NCI-H2029 (cell line): ENCODE measurements at places on chromosomes 16 and 17.

DNA sequence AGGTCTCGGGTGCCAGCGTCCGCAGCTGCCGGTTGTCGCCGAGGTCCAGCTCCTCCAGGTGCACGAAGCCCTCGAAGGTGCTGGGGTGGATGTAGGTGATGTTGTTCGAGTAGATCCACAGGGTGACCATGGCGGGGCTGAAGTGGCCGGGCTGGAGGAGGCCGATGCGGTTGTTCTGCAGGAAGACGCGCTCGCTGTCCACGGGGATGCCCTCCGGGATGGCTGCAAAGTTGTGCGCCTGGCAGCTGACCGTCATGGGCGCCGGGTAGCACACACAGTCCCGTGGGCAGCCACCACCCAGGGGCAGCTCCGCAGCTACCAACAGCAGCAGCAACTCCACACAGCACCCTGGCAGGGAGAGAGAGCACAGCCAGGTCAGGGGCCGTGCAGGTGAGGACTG lies 87.7 kb downstream of the RTN4RL1 start:
- no peak for DNase-seq

DNA sequence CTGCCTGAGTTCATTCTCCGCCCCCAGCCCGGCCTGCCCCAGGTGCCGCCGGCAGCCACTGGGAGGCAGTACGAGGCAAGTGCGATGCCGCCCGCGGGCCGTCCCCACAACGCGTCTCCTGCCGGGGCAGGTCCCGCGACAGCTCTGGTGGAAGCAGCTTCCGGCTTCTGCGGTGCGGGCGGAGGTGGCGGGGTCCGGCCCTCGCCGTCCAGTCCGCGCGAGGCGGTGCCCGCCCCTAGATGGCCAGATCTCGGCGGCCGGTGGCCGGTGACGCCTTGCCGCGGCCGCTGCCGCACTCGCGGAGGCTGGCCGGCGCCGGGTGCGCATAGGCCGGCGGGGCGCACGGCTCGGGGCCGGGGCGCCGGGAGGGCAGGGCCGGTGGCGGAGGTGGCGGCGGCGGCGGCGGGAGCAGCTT lies 1.8 kb downstream of the GJD3 start:
- peak; percentile 39 for DNase-seq

DNA sequence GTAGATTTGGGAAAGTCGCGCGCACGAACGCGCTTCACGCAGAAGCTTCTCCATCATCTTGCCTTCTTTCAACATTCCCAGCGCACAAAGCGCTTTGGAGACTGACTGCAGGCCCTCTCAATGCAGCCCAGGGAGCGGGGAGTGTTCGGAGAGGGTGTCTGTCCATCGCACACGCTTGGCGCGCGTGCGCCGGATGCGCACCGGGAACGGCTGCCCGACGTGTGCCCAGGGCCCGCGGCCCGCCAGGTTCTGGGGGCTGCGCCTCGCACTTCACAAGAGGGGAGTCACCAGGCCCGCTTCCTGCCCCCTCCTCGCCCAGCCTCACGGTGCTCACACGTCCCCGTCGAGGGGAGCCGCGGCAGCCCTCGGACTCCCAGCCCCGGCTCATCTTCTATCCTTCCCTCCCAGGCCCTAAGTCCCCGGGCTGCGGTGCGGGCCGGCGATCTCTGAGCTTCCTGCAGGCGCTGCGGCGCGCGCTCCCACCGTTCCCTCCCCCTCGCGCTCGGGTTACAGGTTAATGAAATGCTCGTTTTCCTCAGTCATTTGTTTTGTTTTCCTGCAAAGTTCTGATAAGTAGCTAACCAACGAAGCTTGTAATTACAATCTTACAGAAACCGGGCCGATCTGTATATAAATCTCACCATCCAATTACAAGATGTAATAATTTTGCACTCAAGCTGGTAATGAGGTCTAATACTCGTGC lies 2.8 kb upstream of the IRX3 start:
- DNase-seq: no peak

GRCh38 chr16:11355862-11356261 lies 10.6 kb downstream of the RMI2 start:
- DNase-seq: no peak

- DNase-seq: no peak
Observed at GRCh38 chr16:89363621-89364393, 126.6 kb downstream of the ANKRD11 start.

GRCh38 chr17:40545660-40546059 lies 19.6 kb downstream of the CCR7 start:
- DNase-seq: no peak

DNA sequence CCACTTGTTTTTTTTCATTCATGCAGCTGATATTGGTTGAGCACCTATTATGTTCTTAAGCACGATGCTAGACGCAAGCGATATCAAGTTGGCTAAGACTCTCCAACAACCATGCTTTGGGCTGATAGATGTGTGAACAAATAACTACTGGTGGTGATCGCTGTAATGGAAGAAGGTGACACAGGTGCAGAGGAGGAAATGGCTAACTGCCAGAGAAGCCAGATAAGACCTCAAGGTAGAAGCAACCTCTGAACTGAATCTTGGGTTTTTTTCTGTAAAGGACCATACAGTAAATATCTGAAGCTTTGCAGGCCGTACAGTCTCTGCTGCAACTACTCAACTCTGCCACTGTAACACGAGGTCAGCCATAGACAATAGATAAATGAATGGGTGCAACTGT lies 97.9 kb downstream of the C17orf67 start:
- DNase-seq: no peak

- DNase-seq: no peak
Observed at GRCh38 chr16:70750893-70751467, 50.0 kb downstream of the VAC14 start.

DNA sequence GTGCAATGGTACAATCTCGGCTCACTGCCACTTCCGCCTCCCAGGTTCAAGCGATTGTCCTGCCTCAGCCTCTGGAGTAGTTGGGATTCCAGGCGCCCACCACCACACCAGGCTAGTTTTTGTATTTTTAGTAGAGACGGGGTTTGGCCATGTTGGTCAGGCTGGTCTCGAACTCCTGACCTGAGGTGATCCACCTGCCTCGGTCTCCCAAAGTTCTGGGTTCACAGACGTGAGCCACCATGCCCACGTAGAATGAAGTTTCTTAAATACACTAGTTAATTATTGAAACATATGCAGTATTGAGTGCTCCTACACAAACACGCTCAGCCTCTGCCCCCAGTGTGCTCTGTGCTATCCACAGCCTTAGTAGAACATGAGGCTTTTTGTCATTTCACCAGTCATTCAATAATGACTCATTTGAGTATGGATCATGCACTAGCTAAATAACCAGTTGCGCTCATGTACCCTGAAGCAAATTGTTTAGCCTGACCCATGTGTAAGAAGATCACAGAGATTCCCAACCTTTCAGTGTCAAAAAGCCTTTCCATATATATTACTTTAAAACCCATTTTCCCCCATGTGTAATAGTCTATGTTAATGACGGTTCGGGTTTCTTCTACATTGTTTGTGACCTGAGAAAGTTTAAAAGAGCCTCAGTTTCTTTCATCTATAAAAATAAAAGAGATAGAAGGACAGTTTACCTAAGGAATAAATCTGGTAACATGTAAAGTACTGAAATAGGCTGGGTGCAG lies 49.7 kb downstream of the TUBD1 start:
- DNase-seq: peak; percentile 29

- DNase-seq: no peak
Observed at GRCh38 chr17:10547351-10547750, 2.1 kb downstream of the MYH2 start.

DNA sequence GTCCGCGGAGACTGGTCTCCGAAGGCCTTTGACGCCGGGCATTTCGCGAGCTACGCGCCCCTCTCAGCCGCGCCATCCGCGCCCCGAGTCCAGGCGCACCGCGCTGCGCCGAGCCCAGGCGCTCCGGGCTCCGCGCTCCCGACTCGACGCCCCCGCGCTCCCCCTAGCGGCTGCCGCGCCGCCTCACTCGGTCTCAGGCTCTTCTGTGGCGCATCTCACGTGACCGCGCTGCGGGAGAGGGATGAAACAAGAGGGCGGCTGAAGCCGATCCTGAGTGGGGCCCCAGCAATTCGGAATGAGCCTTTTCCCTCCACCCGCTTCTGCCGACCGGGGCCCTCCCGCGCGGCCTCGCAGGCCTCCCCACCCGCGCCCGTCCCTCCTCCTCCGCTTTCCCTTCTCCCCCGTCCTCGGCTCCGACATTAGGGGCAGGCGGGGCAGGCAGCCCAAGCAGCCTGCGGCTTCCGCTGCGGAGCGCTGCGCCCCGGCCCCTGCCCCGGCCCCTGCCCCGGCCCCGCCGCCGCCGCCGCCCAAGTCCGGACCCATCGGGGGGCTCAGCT lies 42.5 kb upstream of the AMZ2 start:
- peak; percentile 39 for DNase-seq

DNA sequence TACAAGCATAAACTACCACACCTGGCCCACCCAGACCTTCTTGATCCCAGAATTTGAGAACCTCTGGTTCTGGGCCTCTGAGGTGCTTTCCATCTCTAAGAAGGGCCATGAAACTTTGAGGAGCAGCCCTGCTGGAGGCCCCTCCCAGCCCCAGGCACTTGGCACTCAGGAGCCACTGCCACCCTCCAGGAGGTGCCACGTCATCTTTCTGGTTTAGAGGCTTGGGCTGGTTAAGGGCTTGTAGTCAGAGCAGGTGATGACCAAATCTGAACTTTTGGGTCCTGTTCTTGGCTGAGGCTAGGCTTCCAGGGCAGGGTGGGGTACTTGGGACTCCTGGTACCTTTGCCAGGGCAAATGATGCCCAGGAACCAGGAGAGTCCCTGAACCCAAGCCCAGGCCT lies 13.8 kb upstream of the DLX4 start:
- DNase-seq: no peak

DNA sequence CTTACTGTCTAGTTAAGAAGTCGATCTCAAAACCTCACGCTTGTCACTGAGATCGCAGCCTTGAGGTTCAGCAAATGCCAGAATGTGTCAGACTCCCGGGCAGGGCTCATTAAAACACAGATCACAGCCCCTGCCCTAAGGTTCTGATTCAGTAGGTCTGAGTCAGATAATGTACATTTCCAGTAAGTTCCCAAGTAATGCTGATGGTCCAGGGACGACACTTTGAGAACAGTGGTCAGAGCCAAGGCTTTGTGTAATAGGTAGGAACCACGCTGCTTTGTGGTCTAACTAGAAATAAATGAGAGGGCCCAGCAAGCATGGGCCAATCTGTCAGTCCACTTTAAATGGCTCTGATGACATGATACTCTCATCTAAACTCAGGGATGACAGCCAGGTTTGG lies 228.6 kb downstream of the ZFHX3 start:
- no peak for DNase-seq

DNA sequence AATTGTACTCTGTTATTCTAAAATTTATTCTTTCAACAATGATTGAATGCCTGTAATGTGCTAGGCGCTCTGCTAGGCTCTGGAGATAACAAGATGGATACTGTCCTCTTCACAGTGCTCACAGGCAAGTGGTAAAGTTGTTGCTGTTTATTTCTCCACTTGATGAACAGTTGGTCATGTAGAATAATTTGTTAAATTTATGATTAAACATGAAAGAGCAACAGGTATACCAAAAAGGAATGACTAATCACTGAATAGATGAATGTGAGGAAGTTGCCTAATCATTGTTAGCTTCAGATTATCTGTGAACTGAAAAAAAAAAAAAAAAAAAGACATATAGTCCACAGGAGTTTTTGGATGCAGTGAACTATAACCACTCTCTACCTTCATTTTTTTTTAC lies 62.3 kb downstream of the NFATC3 start:
- no peak for DNase-seq

DNA sequence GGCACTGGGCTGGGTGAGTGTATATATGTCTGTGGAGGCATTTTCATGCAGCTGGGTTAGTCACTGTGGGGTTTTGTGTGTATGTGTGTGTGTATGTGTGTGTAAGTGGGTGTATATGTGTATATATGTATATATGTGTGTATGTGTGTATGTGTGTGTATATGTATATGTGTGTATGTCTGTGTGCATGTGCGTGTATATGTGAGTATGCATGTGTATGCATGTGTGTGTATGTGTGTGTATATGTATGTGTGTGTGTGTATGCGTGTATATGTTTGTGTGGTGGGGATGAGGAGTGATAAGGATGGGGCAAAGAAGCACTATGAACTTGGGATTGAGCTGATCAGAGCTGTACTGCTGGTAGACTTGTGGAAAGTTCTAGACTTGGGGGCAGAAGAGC lies 29.0 kb upstream of the PLLP start:
- no peak for DNase-seq

DNA sequence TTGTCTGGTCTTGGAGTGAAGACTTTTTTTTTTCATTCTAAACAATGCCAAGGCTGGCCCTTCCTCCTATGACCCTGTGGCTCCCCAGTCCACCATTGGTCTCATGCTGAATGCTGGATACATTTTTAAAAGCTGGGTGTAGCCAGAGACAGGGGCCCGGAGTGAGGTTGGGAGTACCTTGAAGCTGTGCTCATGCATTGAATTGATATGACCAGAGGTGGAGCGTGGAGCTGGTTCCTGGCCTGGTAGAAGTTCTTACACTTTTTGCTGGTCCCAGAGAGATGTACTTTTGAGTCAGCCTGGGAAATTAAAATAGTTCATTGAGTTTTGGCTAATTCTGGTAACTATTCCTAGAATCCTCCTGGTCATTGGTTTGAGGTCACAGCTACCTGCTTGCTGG lies 83.6 kb downstream of the CMIP start:
- no peak for DNase-seq

GRCh38 chr16:66382171-66382965 lies 15.9 kb downstream of the CDH5 start:
- DNase-seq: no peak

GRCh38 chr16:29230671-29231096 lies 175.8 kb downstream of the NPIPB11 start:
- DNase-seq: no peak

DNA sequence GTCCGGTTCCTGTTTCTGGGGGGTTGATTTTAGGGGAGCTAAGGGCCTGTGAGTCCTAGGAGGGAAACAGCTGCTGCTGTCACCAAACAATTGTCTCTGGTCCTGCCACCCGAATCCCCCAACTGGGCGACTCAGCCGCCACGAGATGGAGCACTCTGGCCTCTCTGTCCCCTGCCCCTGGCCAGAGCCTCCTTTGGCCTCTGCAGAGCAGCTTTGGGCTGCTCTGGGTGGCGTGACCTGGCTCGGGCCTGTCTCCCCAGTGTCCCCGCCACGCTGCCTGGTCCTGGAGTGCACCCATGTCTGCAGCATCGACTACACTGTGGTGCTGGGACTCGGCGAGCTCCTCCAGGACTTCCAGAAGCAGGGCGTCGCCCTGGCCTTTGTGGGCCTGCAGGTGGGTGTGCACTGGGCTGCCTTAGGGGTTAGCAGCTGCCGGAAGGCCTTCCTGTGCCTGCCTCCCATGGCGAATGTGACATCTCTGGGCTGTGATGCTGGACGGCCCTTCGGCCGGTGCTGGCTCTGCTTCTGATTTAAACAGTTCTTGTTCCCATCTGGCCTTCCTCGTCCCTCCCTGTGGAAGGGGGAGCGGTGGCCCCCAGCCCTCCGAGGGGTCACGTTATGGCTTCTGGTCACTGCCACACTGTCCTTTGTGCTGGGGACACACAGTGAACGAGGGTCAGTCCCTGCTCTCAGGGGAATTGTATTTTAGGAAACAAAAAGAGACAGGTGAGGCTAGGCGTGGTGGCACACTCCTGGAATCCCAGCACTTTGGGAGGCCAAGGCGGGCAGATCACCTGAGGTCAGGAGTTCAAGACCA lies 11.6 kb upstream of the RNF213 start:
- DNase-seq: no peak

GRCh38 chr17:75749545-75750389 lies 15.2 kb downstream of the GALK1 start:
- DNase-seq: peak; percentile 57

- DNase-seq: no peak
Observed at GRCh38 chr17:51057534-51057933, 63.1 kb downstream of the SPAG9 start.

- peak; percentile 9 for DNase-seq
Observed at GRCh38 chr17:40086150-40087044, 14.0 kb downstream of the NR1D1 start.
